ENCODE measurements at places on chromosomes 16 and 17.

- DNase-seq, result no peak
Observed at GRCh38 chr17:17822189-17822588, 14.6 kb downstream of the SREBF1 start.

- no peak for DNase-seq
Observed at GRCh38 chr17:18121144-18121910, 12.8 kb downstream of the MYO15A start.

DNA sequence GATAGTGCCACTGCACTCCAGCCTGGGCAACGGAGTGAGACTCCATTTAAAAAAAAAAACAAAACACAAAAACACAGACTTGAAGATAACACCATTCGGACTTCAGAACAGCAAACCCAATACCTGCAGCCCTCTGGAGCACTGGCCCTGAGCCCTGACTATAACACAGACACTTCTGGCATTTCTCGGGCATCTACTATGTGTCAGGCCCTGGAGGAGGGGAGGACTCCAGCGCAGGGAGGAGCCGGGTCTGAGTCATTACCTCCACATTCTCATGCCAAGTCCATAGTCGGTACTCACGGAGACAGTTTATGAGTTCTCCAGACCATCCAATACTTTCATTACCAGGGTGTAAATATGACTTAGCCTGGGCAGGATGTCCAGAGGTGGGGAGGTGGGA is 48.8 kb downstream of the PITPNM3 start:
- DNase-seq, result no peak

DNA sequence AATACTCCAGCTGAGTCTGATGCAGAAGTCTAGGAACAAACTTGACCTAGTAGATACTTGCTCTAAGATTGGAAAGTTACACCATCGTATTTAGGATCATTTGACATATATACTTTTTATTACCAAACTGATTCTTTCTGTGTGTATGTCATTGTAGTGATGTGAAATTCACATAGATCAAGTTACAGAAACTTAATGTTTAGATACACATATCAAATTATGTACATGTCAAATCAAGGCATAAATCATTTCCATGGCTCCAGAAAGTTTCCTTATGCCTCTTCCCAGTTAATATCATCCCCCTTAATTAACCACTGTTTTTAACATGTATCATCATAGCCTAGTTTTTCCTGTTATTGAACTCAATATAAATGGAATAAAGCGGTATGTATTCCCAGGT is 292.0 kb upstream of the CDH11 start:
- DNase-seq, result no peak

GRCh38 chr16:49795513-49795912 is 60.4 kb downstream of the ZNF423 start:
- DNase-seq, result no peak

DNA sequence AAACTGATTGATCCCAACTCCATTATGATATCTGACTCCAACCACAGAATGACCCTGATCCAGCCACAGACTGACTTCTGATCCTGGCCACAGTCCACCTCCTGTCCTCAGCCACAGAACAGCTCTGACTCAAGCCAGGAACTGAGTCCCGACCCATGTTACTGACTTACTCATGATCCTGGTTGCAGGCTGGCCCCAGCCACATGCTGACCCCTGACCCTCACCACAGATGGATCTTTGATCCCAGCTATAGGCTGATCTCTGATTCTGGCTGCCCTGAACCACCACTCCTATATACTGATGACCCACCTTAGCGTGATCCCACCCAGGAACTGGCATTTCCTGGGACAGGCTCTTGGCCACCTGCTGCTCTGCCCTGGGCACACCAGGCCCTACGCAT is 32.2 kb upstream of the IL21R start:
- no peak for DNase-seq

DNA sequence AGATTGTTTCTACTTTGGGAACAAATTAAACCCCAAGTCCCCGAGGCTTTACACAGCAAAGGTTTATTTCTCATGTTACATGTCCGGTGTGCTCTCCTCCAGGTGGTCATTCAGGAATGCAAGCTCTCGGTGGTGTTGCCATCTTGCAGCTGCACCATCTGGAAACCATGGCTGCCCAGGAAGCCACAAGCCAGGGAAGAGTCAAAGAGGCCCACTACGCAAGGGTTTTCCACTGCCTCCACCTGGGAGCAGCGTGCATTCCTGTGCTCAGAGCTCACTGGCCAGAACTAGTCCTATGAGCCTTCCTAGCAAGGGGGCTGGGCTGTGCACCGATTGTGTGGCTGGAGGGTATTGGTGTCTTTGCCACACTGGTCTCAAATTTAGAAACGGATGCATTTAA is 128.8 kb upstream of the FOXF1 start:
- DNase-seq, result no peak

DNA sequence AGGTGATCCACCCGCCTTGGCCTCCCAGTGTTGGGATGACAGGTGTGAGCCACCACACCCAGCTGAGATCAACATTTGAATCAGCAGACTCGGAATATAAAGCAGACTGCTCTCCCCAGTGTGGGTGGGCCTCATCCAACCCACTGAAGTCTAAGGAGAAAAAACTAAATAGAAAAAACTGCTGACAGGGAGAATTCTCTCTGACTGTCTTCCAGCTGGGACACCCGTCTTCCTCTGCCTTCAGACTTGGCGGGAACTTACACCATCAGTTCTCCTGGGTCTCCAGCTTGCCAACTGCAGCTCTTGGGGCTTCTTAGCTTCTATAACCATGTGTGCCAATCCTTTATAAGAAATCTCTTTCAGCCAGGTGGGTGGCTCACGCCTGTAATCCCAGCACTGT is 90.7 kb downstream of the MRM3 start:
- DNase-seq, result no peak

DNA sequence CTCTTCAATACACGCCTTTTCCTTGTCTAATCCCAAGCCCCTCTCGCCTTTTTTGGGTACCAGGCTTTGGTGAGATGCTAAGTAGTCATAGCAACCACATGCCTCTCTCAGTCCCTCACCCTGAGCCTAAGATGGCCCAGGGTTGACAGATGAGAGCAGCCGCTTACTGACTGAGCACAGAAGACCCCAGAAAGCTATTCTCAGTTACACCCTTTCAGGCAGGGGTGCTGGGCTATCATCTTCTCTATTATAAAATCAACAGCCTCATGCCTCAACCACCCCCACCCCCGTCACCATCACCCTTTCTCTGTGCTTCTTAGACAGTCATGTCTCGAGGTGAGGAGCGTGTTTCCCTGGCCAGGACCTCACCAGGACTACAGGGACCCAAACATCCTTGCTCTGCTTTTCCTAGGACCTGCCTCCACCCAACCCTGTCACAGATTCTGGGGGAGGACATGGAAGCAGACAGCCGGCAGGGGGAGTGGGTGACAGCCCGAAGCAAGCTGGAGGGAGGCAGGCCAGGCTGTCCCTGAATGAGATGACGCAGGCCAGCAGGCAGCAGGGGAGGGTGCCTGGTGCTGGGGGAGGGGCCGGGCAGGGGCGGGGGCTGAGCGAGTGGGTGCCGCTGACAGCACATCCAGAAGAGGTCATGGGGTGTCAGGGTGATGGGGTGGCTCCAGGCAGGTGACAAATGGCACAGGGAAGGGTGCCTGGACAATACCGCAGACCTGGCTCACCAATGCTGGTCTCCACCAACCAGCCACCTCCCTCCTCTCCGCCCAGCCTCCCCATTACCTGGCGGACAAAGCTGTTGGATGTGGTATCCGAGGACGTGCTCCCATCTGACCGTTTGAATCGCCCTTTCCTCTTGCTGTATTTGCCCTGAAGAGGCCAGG is 3.1 kb downstream of the CACNB1 start:
- no peak for DNase-seq

- DNase-seq, result no peak
Observed at GRCh38 chr16:70270176-70270575, 18.4 kb upstream of the EXOSC6 start.

DNA sequence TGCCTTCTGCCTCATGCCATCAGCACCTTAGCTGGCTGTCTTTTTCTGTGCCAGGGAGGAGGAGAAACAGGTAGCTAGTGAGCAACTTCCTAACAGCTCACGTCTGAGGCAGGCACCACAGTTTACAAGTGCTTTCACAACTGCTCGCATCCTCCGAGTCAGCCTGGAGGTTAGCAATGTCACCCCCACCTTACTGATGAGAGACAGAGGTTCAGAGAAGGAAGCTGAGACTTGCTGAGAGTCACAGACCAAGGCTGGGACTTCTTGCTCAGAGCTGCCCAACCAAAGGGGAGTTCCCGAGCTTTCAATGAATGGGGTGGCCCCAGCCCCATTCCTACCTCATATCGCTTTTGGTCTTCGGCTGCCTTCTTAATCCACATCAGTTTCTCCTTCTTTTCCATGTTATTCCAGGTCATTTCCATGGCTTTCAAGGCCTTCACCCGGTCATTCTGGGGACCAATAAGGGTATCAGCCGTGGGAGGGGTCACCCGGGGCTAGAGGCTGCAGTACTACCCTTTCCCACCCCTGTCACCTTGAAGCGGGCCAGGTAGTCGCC is 9.6 kb downstream of the UBTF start:
- no peak for DNase-seq

DNA sequence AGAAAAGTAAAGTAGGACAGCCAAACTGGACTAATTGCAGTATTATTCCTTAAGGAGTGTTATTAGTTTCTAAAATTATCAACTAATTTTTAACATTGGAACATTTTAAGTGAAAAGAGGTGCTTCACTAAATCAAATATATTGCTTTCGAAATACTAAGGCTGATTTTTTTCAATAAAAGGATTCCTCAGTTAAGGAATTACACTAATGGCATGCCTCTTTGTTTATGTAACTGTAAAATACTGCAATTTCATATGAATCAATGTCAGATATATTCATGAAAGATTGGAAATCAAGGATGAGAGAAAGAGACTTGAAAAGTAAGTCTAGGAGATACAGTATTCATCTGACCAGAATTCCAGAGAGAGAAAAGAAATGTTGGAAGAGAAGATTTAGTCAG is 129.8 kb downstream of the TANC2 start:
- no peak for DNase-seq

- DNase-seq, result no peak
Observed at GRCh38 chr17:1159431-1160180, 20.2 kb downstream of the ABR start.

GRCh38 chr17:34178092-34178491 is 77.0 kb upstream of the CCL2 start:
- no peak for DNase-seq

GRCh38 chr17:45101883-45102811 is 30.2 kb downstream of the PLCD3 start:
- DNase-seq, result no peak

Measured in stimulated activated CD4-positive, alpha-beta T cell treated with anti-CD3 and anti-CD28 coated beads, Interleukin-4, amount 100 ng/mL, for 48 hours (primary cell).